Non-pigmented ciliary epithelial cell (primary cell): ENCODE measurements at places on chromosomes 6 and 20.

GRCh38 chr20:44460795-44461141 lies 14.9 kb upstream of the TTPAL start:
- no peak for DNase-seq

DNA sequence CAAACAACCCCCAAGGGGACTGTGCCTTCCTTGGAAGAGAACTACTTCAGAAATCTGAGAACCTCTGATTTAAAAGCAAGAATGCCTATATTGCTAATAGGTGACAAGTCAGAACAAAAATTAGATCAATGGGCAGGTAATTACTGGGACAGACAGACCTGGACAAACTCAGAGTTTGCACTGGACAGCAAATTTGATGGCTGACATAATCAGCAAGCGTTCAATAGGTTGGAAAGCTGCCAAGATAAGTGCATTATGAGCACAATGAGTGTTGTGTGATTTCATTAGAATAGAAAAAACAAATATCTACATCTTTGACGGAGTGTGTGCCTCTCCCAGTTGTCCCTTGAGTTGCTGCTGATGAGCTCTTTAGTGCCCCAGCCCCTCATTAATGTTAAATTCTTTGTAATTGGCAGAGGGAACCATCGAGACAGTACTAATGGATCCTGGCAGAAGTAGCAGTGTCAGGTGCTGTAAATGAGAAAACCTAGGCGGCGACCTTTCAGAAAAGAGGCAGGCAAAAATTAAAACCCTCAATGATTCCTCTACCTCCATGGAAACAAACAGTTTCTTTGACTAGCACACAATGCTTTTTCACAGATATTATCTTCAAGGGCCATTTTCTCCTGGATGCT lies 116.5 kb upstream of the COL21A1 start:
- no peak for DNase-seq

DNA sequence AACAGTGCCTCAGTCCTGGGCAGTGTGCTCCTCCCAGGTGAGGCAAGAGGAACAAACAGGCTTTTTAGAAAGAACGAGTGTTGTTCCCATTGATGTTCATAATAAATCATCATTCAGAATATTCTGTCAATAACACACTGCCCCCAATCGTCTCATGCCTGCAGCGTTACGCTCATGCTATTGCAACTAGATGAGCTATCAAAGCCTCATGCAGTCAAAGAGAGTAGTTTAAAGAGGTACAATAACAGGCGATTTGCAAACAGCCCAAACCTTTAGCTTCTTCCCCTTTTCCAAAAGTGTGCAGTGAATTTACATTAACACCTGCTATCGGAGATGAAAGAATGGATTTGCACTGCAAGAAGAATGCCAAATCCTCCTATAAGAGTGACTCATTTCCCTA lies 1164.7 kb upstream of the MAP3K7 start:
- DNase-seq = no peak

GRCh38 chr20:41406896-41407444 lies 40.4 kb upstream of the EMILIN3 start:
- no peak for DNase-seq

DNA sequence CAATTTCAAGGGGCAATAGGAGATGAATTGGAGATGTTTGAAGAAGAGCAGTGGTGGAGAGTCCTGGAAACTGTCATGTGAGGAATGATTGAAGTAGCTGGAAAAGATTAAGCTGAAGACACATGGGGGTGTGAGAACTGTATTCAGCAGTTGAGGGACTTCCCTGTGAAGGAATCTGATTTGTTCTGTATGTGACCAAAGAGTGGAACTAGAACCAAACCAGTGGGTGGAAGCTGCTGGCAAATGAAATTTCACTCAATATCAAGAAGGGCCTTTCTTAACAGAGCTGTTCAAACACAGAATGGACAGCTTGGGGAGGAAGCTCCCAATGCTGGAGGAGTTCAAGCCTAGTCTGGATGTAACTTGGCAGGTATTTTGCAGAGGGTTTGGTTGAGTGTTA lies 21.3 kb downstream of the SEC23B start:
- no peak for DNase-seq

DNA sequence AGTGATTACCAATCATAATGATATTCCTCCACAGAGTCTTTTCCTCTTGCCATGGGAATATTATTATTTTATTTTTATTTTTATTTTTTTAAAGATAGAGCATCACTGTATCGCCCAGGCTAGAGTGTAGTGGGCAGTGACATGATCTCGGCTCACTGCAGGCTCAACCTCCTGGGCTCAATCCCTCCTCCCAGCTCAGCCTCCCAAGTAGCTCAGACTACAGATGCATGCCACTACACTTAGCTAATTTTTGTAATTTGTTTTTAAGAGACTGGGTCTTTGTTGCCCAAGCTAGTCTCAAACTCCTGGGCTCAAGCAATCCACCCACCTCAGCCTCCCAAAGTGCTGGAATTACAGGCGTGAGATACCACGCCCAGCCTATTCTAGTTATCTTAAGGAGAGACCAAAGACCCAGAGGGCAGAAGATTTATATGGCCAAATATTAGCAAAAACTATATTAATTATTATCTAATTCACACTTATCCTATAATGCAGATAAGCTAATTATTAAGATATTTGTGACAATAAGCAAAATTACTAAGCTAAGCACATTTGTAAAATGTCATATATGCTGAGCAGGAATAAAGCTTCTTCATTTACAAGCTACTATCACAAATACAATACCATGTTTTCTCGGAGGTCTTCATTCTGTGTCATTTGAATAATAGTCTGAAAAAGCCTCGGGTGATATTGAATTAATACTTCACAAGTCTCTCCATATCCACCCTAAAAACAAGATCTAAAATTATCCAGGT lies 63.5 kb downstream of the HACE1 start:
- DNase-seq = no peak

DNA sequence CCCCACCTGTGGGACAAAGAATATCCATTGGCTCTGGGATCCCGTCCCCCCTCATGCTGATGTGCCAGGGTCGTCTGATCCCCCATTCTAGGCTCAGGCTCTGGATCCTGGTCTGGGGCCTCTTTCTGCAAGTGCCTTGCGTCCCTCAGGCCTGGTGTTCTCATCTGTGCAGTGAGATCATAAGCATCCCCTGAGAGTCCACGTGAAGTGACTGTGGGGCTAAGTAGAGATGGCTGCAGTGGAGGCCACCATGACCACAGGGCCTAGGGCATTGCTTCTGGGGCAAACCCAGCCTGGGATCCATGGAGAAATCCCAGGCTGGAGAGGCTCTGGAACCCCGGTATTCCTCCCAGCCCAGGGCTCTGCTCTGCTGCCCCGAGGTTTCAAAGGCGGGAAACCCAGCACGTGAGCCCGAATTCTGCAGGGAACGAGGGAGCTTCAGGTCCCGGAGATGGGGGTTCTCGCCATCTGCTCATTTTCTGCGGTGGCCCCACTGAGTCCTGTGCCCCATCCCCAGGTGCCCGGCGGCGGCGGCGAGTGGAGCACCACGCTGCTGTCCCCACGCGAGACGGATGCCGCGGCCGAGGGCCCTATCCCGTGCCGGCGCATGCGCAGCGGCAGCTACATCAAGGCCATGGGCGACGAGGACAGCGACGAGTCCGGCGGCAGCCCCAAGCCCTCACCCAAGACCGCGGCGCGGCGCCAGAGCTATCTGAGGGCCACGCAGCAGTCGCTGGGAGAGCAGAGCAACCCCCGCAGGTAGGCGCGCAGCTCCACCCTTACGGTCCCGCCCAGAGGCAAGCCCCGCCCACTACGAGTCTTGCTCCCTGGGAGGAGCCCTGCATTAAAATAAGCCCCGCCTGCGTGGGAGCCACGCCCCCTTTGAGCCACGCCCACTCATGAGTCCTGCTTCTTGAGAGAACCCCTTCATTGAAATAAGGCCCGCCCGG lies 105.5 kb upstream of the MYL9 start:
- DNase-seq = no peak

GRCh38 chr6:161676586-161676985 lies 402.7 kb upstream of the AGPAT4 start:
- no peak for DNase-seq

DNA sequence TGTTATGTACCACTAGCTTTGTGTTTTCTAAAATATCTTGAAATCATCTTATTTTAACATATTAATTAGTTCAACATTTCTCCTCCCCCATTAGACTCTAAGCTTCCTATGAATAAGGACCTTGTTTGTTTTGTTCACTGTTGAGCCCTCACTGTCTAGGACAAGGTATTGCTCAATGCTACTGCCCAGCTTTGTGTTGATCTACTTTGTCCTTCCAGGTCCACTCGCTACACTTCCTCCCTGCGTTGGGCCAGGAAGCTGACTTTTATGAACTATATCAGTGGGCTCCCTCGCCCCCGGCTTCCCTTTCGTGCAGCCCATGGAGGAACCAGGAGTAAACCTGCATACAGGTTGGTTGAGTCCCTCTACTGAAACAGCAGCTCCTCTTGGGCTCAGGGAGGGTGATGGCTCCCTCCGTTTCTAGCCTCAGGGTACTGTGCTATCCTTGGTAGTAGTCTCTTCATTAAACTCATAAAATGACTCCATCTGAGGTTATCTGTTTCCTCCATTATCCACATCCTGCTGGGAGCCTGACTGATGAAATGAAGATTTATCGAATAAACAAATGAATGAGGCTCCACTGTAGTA lies 272.5 kb downstream of the CLIC5 start:
- DNase-seq = no peak

DNA sequence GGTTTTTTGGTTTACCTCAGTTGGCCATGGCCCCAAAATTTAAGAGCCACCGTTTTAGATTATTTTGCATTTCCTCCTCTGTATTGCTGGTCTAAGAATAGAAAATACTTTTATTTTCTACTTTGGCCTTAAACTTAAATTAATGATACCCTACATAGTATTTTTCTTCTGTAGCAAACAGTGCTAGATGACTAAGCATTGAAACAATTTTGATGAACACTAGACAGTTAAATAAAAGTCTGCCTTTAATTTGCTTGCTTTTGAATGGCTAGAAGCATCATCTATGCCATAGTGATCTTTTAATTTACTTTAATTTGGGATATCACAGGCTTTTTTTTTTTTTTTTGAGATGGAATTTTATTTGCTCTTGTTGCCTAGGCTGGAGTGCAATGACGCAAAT lies 106.4 kb downstream of the CD109 start:
- no peak for DNase-seq

- DNase-seq = no peak
Observed at GRCh38 chr20:40646361-40646760, 42.7 kb downstream of the MAFB start.

DNA sequence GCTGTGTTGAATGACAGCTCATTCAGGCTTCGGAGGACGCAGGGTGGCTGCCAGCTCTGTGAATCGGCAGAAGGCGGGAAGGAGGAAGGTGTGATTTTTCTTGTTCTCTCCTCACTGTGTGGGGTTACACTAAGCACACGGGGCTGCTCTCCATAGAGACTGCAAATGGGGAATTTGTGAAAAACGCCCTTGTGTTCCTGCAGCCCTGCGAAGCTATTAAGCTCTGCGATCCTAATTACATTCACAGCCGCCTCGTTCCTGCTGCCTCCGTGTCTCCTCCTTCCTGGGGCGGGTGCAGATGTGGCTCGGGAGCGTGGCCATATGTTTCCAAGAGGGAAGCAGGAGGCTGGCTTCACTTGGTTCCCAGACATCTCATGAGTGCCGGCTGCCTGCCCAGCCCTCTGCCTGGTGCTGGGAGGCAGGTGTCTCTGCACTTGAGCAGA lies 124.0 kb downstream of the TOX2 start:
- DNase-seq = no peak

DNA sequence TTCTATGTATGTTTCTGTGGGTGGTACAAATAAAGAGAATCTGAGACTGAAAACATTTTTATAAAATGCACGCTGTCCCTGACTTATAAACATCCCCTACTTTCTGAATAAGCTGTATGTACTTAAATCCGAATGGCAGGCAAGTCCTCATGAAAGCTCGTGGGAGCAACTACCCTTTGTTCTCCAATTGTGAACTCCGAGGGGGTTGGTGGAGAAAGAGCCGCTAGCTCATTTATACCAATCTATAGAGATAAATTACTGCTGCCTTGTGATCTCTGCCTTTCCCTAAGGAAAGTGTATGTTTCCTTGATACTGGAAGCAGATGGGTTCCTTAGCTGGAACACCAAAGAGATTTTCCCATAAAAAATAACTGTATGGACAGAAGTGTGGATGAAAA lies 84.5 kb downstream of the GJA10 start:
- no peak for DNase-seq

DNA sequence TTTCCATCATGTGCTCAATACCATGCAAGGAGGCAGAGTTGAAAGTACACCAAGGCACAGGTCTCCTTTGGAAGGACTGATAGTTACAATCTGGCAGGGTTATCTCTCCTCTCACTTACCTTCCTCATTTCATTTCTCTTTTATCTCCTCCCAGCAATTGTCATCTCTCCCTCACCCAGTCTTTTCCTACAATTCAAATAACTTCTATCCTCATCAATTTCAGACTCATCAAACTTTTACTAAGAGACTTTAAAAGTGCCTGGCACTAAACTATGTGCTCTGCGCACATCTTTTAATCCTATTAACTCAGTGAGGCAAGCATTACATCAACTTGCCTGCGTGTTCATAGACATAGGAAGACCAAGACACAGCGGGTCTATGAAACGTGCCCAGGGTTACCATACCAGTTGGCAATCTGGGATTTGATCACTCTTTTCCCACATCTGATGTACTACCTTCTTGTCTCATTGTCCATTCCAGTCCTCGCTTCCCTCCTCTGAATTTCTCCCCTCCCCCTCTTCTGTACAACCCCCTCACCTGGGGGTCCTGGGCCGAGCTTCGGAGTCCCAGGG lies 1.2 kb downstream of the VARS1 start:
- no peak for DNase-seq

- no peak for DNase-seq
Observed at GRCh38 chr20:43309266-43309665, 119.6 kb upstream of the PTPRT start.

DNA sequence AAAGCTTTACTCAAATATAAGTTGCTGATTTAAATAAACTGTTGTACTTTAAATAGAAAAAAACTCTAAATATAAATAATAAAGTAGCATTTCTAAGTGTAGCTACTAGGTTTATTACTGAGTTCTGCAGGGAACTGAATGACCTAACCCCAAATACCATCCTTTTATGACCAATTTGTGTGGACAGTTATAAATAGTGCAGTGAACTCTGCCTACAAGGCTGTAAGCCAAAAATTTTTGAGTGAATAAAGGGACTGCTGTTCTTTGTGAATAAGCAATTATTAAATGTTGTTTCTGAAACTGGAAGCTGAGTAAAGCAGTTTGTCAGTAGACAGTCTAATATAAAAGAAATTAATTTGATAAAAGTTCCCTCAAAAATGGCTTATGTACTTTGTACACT lies 90.8 kb upstream of the ELOVL5 start:
- DNase-seq = peak; percentile 32

GRCh38 chr6:155454471-155454870 lies 1.2 kb downstream of the NOX3 start:
- DNase-seq = no peak

DNA sequence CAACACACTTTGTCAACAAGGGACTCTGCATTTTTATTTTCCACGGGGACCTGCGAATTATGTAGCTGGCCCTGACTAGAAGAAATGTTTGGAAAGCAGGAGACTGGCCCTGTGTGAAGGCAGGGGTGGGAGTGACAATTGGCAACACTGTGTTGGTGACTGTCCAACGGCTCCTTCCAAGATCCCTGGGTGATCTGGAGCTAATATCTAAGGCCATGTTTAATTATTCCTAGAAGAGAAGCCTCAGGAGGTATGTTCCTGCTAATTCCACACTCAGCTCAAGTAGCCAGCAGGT lies 13.7 kb downstream of the SLC22A23 start:
- DNase-seq = no peak
